CD4-positive, alpha-beta T cell treated with Interleukin-10 for 1 hour (primary cell): ENCODE measurements at places on chromosomes 6 and 20.
A peak's percentile ranks its signal among the peaks of the same experiment; 100 is the strongest.

- DNase-seq = no peak
Measured at GRCh38 chr6:138162111-138162954, 594 bp downstream of the ARFGEF3 start.

DNA sequence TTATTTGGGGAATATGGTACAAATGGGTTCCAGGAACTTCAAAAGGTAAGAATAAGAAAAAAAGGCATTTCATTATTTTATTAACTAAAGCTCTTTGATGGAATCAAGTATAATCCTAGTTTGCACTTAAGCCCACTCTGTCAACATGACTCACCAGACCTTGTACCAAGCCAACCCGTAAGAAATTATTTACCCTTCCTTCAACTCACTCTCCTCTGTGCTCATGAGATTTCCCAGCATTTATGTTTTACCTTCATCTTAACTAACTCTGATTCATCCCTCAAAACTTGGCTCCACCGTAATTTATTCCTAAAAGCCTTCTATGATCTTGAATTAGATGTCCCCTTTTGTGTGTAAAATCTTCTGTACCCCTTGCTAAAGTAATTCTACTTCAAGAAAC is 308.7 kb downstream of the PKHD1 start:
- no peak for DNase-seq

- no peak for DNase-seq
Measured at GRCh38 chr6:105495515-105495914, 92.6 kb upstream of the PREP start.

- no peak for DNase-seq
Measured at GRCh38 chr6:76702187-76702586, 629.7 kb upstream of the IMPG1 start.

DNA sequence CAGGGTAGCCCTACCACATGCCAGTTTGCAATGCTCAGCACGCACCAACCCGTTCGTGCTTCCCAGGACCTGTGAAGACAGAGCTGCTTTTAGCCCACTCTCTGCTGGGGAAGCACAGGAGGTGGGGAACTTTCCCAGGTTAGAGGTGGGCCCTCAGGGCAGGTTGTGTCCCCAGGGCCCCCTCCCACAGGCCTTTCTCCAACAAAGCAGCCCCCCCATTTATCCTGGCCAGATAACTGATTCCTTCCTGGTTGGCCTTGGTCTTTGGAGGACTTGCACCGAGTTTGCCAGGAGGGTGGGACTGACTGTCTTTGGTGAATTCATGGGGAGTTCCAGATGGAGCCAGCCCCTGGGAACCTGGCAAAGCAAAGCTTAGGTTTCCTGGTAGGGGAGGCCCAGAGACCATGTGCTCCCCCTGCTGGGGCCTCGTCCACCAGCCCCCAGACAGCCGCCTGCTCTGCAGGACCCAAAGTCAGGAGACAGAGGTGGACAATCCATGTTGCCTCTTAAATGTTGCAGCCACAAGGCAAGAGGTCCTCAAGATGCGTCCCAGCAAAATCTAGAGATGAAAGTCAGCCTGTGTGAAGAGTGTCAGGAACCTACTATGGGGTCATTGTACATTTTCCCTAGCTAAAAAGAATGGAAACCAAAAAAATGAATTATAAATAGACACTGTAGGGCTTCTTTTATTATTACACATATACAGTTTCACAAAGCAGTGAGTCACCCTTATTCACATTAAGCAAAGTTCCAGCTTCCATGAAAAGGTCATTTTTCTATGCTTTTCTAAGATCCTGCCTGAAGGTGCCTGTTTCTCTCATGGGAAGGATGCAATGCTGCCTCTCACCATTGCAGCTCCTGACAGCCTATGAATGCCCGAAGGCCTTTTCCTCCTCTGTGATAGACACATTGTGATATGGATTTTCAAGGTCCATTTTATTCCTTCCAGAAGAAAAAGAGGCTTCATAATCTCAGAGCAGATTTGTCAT is 497.8 kb downstream of the PREX1 start:
- no peak for DNase-seq

DNA sequence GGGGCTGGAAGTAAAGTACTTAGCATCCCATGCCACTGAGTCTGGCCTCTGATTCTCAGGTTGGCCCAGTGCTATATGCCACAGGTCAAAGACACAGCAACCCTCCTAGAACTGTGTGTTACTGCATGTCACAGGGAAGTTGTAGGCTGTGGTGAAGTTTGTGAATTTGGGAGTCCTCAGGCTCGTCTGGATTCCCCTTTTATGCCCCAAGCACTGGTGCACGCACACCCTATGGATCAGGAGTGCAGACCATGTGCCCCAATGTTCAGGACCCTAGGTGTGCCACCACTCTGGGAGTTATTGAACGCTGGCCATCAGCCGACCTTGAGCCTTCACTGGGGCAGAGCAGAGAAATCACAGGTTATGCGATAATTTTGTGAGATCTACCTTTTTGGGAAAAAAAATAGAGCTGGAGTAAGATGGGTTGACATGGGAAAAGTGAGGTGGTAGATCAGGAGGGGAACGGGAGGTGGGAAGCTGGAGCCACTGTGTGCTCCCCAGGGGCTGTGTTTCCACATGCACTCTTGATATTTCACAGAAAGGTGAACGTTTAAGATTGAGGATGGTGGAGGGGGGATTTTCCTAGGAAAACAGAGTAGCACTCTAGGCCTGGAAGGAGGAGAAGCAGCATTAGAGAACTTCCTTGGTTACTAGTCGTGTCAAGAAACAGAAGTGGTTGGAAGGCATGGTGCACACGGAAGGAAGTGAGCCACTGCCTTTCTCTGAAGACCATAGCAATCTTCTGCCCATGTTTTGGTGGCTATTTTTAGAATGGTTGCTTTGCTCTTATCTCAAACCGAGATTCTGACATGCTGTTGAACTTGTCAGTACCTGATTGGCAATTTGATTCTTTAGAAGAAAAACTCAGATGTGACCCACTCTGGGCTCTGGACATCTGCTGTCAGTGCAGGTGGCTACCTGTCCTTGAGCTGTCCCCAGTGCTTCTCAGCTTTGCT is 44.1 kb downstream of the DUSP22 start:
- DNase-seq = peak; percentile 20

GRCh38 chr6:33592595-33593413 is 12.7 kb upstream of the BAK1 start:
- DNase-seq = peak; percentile 55

GRCh38 chr20:56430461-56430860 is 18.4 kb downstream of the CASS4 start:
- no peak for DNase-seq
